ENCODE measurements at places on chromosomes 7 and 10.

GRCh38 chr10:120744040-120744439 lies 107.1 kb upstream of the WDR11 start:
- DNase-seq, result no peak

DNA sequence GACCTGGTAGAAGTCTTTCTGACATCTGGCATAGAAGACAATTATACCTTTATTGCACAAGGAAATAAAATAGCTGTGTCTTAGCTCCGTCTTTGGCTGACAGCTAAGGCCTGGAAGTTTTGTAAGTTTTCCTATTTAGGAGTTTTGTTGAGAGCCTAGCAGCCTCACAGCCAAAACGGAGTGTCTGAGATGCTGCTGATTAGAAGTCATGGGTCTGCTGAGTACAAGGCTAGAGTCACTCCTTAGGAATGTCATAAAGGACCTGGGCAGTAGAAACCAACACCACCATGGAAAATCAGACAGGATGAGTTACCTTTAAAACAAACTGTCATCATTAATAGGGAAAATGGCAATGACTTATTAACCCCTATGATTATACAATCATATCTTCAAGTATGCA lies 442.5 kb downstream of the KCNMA1 start:
- DNase-seq, result no peak

DNA sequence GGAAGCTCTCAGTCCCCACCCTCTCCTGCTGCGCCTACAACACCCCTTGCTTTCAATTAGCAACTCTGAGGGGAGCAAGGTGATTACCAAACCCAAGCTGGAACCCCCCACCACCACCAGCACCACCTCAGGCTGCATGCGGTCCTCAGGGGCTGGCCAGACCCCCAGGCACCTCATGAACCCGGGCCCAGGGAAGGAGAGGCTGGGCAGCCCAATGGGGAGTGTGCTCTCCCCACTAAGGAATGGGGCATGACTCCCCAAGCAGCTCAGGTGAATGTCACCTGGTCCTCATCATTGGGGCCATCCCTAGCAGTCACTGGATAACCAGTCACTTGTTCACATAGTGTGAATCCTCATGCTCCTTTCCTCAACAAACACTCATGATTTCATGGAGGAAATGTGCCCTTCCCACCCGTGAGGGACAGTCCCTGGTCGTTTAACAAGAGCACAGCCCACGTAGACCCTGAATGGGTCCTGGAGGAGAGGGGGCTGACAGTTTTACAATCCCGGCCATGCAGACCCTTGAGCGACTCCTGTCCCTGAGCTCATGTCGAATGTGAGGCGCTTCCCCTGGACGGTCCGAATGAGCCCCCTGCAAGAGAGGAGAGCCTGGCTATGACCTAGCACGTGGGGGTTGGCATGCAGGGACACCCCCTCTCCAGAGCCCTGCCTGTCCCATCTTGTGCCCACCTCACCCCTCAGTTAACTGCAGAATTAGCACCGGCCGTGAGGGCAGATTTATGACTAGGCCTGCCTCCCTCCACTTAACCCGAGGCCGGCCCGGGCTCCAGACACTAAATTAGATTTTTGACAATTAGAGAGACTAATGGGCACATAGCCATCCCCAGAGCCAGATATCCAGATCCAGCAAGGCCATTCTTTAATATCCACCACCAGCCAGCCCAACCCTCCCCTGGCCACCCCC lies 29.1 kb downstream of the POLL start:
- DNase-seq, result no peak

DNA sequence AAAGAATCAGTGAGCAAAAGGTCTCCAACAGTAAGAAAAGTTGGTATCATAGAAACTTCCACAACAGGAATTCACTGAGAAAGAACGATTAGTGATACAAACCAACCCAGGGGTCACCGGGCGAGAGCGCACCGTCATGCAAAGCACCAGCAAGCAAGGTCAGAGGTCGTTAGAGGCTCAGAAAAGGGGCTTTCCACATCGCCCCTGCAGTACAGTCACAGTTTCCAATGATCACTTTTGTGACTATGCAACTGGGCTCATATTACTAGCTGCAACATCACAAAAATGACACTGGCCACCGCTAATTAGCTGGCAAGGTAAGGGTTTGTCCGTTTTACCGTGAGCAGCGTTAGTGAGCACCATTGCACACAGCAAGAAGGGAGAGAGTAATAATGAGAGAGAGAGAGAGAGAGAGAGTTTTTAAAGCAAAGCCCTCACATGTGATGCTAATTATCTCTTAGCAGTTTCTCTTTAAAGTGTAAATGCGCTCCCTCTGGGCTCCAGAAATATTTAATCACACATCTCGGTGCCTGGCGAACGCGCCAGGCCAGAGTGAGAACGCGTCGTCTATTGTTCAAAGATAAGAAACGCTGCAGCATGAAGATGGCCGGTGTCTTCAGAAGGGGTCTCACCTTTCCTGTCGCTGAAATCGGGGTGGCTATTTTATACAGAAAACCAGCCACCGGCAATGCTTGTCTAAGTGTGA lies 237.5 kb downstream of the DNAJB6 start:
- no peak for DNase-seq

GRCh38 chr7:16070806-16071205 lies 350.5 kb downstream of the CRPPA start:
- DNase-seq, result no peak

DNA sequence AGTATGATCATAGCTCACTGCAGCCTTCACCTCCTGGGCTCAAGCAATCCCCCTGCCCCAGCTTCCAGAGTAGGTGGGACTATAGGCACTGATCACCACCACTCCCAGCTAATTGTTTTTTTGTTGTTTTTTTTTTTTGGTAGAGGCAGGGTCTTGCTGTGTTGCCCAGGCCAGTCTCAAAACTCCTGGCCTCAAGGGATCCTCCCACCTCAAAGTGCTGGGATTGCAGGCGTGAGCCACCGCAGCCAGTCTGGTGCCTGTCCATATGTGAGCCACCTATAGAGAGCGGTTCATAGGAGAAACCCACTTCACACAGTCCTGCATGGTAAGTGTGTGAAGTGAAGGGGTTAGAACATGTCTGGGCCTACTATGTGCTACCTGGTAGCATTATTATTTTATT lies 47.5 kb downstream of the SLC29A4 start:
- DNase-seq, result no peak

- DNase-seq, result no peak
These were observed 112.1 kb downstream of the GALNT11 start for GRCh38 chr7:152137476-152138025.

- no peak for DNase-seq
These were observed 212.0 kb upstream of the TBX20 start for GRCh38 chr7:35465791-35466336.

- no peak for DNase-seq
These were observed 152.8 kb downstream of the NEURL1 start for GRCh38 chr10:103646304-103646703.

- DNase-seq, result no peak
These were observed 100.8 kb downstream of the PRTFDC1 start for GRCh38 chr10:24851629-24852028.

DNA sequence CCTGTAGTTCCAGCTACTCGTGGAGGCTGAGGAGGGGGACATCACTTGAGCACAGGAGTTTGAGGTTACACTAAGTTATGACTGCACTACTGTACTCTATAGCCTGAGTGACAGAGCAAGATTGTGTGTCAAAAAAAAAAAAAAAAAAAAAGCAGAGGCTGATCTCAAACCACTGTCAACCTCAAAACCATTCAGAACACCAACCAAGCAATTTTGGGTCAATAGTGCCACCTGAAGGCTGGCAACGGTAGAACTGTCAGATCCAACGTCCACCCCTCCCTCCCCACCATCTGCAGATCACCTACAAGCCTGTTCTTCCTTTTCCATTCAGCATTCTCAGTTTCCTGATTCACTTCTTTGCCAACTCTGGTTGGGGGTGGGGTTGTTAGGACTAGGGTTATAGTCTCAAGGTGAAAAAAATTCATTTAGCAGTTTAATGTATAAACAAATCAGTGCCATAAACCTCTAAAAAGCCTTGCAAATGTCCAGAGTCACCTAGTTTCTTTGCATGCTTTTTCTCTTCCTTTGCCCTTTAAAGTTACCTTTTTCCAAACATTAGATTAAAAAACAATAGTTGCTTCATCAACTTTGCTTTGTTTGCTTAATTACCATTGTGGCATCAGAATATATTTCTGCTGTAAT lies 2.6 kb downstream of the MRPS33 start:
- DNase-seq, result peak; percentile 81

- no peak for DNase-seq
These were observed 937 bp downstream of the DDX56 start for GRCh38 chr7:44572771-44573170.

All from stimulated activated naive CD4-positive, alpha-beta T cell (primary cell).